ENCODE measurements at places on chromosomes 13 and 19.

GRCh38 chr13:89239361-89240127, 1568.4 kb downstream of the SLITRK5 start:
- DNase-seq = no peak

GRCh38 chr13:113551081-113552000, 33.2 kb upstream of the TFDP1 start:
- no peak for DNase-seq

- DNase-seq = no peak
Measured at GRCh38 chr13:52187029-52187423, 27.6 kb upstream of the NEK3 start.

- no peak for DNase-seq
Measured at GRCh38 chr19:31406106-31406505, 56.9 kb upstream of the TSHZ3 start.

DNA sequence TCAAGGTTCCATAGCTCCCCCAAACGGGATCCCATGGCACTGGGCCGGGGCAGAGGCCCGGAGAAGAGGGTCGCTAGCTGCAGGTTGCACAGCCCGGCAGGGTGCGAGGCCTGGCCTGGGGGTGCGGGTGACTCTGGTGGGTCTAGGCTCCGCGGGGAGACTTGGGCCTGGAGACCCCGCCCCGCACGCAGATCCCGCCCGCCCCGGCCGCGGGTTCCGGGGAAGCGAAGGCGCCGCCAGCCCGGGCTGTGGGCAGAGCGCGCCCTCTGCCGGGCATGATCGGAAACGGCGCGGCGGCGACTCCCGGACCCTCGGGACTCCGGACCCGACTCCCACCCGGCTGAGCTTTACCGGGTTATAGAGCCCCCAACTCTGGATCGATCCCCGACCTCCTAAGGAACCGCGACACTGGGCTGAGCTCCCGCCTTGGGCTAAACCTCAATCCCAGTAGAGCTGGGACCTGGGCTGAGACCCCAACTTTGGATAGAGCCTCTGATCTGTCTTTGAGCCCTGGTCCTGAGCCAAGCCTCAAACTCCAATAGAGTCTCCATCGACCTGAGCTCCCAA, 3.1 kb upstream of the TNFAIP8L1 start:
- DNase-seq = peak; percentile 73

- no peak for DNase-seq
Measured at GRCh38 chr13:36090592-36090991, 40.6 kb downstream of the DCLK1 start.

DNA sequence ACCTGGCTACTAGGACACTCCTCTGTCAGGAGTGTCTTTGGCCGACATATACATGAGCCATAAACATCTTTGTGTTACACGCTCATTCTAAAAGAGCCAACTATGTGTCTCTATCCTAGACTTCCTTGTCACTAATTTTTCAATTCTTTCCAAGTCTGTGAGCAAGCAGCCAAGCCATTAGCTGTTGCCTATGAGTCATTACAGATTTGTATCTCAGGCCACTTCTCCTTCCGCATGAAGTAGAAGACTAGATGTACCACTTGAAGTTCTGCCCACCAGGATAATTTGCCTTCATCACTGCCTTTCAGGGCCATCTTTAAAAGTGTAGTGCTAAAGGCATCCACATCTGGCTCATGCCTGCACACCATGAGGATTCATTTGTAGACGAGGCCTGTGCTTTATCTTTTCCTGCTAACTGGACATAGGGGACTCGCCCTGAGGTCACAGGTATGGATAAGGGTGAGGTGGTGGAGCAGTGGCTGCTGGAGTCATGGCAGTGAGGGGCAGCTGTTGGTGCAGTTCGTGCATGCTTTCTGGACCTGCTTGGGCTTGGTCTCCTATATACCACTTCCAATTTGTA, 126.1 kb upstream of the KL start:
- no peak for DNase-seq

DNA sequence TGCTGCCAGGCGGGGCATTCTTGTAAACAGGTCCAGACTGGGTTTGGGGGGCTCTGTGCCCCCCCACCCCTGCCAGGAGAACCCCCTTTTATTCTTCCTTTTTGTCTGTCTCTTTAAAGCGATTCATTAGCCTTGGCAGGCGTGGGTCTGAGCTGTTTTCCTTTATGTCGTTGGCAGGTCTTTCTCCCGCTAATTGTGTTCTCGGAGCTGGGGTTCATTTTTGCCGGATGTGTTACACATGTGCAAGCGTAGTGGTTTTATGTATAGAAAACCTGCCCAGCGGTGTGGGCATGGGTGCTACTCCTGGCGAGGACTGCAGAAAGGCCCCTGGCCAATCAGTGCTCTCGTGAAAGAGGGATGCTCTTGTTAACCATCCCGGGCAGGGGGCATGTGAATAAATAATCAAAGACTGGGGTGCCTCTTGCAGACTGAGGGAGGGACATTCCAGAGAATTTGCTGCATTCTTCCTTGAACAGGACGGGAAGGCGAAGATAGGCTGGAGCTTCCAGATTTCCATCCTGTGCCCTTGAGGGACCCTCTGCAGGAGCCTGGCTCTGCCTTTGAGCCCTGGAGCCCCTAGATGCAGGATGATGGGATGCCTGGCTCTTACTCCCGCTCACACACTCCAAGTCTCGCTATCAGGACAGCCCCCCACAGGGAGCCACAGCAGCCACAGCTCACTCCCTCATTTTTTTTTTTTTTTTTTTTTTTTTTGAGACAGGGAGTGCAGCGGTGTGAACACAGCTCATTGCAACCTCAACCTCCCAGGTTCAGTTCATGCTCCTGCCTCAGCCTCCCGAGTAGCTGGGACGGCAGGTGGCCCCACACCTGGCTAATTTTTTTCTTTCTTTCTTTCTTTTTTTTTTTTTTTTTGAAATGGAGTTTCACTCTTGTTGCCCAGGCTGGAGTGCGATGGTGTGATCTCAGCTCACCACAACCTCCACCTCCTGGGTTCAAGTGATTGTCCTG, 14.1 kb downstream of the CARM1 start:
- no peak for DNase-seq

- no peak for DNase-seq
Measured at GRCh38 chr13:95485045-95485517, 67.4 kb upstream of the CLDN10 start.

GRCh38 chr19:10891405-10892086, 20.2 kb downstream of the CARM1 start:
- DNase-seq = no peak

GRCh38 chr13:76769271-76769791, 116.9 kb downstream of the KCTD12 start:
- no peak for DNase-seq

DNA sequence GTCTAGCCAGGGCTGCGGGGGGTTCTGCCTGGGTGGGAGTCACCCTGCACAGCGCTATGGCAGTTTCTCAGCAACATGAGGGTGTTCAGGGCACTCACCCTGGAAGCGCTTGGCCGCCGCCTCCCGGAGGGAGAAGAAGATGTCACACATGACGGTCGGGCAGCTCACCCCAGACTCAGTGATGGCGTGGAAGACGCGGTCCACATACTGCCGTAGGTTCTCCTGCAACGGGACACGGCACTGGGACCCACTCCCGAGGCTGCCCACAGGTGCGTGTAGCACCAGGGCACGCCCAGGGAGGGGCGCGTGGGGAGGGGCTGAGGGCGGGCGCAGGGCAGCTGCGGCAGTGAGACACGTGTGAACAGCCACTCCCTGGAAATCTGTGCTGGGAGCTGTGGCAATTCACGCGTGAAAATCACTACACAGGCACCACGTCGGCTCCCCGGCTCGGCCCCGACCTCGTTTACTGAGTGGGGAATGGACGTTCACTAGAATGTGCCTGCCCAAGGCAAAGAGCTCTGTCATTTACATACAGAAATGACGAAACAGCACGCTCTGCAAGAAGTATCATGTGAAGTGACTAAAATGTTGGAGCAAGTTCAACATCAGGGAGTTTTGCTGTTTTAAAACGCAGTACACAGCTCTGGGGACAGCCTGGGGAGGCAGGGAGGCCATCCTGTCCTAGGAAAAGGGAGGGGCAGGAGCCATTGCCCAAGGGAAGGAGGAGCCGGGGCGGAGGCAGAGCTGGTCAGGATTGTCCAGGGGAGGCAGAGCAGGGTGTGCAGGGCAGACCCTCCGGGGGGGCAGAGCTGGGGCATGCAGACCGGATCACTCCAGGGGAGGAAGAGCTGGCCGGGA, 41.5 kb upstream of the C13orf46 start:
- no peak for DNase-seq

GRCh38 chr13:25192489-25192888, 20.4 kb upstream of the AMER2 start:
- no peak for DNase-seq

DNA sequence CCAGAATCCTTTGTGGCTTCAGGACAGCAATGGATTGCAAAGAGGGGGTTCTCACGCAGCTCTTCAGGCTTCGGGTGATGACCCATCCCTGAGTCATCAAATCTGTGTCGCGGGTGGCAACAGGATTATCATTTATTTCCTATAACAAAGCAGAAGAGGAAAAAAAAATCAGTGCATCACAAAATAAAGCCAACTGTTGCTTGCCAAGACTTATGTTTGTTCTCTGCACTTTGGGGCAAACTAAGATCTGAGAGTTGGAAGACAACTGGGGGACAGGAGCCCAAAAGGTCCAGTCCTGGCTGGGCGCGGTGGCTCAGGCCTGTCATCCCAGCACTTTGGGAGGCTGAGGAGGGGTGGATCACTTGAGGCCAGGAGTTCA, 6.4 kb downstream of the GNA15 start:
- DNase-seq = peak; percentile 46

- DNase-seq = no peak
Measured at GRCh38 chr13:22316494-22317025, 645.7 kb downstream of the FGF9 start.

GRCh38 chr13:113741191-113741668, 17.8 kb upstream of the TMEM255B start:
- no peak for DNase-seq

DNA sequence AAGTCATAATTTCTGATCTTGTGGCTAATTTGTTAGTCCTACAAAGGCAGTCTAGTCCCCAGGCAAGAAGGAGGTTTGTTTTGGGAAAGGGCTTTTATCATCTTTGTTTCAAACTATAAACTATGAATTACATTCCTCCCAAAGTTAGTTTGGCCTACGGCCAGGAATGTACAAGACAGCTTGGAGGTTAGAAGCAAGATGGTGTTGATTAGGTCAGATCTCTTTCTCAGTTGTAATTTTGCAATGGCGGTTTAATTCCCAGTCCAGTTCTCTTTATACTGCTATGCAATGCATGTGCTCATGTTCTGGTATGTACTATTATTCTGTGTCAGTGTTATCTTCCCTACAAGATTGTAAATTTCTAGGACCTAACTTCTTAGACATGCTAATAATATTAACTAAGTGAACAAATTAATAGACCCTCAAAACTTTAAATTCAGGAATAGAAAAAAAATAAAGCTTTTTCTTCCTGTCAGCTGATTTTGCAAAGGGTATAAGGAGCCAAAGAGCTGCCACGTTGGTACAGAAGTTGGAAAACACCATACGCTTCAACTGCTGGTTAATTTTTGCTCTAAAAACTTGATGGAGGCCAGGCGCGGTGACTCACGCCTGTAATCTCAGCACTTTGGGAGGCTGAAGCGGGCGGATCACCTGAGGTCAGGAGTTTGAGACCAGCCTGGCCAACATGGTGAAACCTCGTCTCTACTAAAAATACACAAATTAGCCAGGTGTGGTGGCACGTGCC, 1.3 kb upstream of the DNAJC15 start:
- no peak for DNase-seq

DNA sequence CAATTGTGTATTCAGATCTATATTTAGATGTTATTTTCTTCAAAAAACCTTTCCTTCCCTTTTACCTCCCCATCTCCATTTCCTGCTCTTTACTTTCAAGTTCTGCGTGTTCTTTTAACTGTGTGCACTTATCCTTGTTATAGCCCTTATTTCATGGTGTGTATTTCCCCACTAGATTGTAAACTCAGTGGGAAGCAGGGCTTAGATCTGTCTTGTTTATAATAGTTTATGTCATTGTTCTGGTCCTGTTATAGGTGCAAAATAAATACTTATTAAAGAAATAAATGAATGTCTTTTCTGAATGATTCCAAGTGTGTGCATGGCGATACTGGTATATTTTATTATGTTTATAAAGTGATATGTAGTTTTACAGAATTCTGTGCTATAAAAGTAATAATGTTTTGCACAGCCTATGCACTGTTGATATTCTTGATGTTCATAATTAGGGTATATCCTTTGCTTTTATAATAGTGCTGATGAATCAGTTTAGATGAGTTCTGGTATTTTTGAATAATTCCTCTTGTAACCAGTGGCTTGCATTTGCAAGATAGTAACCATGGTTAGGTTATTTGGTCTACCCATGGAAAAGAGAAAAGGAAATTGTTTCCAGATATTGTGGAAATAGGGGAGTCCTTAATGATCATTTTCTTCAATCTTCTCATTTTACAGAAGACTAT, 12.1 kb downstream of the NDFIP2 start:
- DNase-seq = no peak

- no peak for DNase-seq
Measured at GRCh38 chr13:110605132-110605531, 10.2 kb upstream of the NAXD start.

DNA sequence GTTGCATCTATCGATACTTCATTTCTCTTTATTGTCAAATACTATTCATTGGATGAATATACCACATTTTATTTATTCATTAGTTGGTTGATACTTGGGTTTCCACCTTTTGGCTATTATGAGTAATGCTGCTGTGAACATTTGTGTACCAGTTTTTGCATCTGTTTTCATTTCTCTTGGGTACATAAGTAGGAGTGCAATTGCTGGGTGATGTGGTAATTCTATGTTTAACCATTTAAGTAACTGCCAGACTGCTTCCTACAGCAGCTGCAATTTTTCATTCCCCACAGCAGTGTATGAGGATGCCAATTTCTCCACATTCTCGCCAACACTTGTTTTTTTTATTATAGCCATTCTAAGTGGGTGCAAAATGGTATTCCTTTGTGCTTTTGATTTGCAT, 2.6 kb downstream of the KCNJ14 start:
- no peak for DNase-seq

DNA sequence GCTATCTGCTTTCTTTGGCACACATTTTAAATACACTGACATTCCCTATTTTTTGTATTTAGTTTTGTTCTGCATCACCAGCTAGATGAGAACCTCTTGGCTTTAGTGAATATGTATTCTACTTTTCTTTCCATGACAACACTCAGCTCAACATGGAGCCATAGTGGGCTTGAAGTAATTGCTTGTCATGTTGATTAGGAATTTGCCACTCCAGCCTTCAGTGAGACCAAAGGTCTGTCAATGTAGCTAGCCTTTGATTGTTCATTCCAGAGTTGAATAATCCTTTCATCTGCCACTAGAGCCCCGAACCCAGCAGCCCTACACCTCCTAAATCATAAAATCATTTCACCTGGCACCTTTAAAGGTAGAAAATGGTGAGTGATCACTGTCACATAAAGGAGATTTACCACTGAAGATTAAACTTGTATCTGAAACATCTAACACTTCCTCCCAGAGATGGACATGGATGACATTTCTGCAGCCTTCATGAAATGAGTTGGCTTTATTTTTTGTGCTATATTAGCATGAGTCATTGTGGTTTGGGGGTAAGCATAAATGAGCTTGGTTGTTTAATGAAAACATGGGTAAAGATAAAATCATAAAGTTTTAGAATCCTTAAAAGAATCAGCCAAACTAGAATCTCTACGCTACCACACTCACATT, 29.2 kb upstream of the GARRE1 start:
- no peak for DNase-seq

All from stimulated activated CD4-positive, alpha-beta T cell treated with anti-CD3 and anti-CD28 coated beads, Interleukin-12 subunit alpha, Interleukin-12 subunit beta, amount 100 ng/mL, for 24 hours (primary cell).